Activated naive CD8-positive, alpha-beta T cell treated with anti-CD3 and anti-CD28 coated beads, Interleukin-2, amount 50 U/mL, for 16 hours (primary cell): ENCODE measurements at places on chromosomes 2 and 18.

DNA sequence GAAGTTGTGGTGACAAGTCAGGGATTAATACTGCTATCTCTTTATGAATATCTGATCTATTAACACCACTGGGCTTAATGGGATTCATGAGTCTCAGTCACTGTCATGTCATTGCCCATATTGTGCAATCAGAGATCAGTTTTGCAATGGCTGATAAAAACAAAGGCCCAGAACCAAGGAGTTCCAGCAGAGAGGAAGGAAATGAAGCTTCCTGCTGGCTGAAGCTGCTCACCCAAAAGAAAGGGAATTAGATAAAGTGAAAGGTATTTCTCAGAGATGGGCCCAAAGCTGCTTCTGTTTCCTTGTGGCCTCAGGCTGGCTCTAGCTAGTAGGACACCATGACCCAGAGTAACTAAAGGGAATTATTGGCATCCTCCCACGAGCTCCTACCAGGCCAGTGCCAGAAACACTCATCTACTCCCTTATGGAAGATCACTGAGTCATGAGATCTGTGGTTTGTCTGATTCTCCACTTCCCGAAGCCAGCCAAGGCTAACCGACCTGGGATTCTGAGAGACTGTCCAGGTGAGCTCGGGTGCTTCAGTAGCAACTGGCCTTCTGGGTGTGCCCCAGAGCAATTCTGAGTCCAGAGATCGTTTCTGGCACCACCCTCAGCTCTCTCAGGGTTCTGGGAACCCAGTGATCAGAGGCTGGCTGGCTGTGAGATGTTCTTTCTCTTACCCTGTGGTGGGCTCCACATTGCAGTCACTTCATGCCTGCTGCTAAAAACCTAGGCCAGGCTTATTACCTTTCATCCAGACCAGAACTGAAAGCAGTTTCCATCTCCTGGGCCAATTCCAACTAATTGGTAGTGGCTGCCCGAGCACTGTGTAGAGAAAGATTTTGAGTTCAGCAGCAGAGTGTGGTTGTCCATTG is 129.5 kb upstream of the PELI1 start:
- DNase-seq = no peak

- DNase-seq = no peak
These were observed 221.0 kb downstream of the SLC8A1 start for GRCh38 chr2:40230707-40231432.

GRCh38 chr2:225630824-225631533 is 231.5 kb downstream of the NYAP2 start:
- DNase-seq = no peak

GRCh38 chr2:212005085-212005671 is 533.4 kb downstream of the ERBB4 start:
- DNase-seq = no peak

DNA sequence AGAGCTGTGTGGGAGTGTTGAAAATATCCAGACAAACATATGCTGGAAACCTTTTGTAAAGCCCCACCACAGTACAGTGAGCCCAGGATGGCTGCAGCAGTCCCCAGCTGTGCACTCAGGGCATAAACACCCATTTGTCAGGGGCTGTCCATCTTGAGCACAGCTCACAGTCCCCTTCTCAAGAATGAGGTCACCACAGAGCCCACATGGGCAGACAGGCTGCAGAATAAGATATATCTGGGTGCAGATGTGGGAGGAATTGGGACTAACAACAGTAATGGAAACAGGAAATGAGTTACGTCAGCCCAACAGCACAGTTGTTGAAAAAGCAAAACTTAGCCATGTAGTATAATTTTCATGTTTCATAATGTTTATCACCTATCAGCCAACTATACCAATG is 219.6 kb downstream of the ETAA1 start:
- DNase-seq = no peak

- no peak for DNase-seq
These were observed 89.9 kb downstream of the GULP1 start for GRCh38 chr2:188381614-188382013.

- DNase-seq = no peak
These were observed 6.8 kb downstream of the MGAT5 start for GRCh38 chr2:134260713-134261112.

GRCh38 chr2:60547841-60548240 is 5.6 kb downstream of the BCL11A start:
- DNase-seq = no peak
